Activated naive CD4-positive, alpha-beta T cell treated with anti-CD3 and anti-CD28 coated beads for 36 hours (primary cell): ENCODE measurements at places on chromosomes 12 and 14. TPM values are rescaled to one million over a fixed set of nuclear protein-coding genes. Genes with fewer than 3 reads are reported as not detected.

DNA sequence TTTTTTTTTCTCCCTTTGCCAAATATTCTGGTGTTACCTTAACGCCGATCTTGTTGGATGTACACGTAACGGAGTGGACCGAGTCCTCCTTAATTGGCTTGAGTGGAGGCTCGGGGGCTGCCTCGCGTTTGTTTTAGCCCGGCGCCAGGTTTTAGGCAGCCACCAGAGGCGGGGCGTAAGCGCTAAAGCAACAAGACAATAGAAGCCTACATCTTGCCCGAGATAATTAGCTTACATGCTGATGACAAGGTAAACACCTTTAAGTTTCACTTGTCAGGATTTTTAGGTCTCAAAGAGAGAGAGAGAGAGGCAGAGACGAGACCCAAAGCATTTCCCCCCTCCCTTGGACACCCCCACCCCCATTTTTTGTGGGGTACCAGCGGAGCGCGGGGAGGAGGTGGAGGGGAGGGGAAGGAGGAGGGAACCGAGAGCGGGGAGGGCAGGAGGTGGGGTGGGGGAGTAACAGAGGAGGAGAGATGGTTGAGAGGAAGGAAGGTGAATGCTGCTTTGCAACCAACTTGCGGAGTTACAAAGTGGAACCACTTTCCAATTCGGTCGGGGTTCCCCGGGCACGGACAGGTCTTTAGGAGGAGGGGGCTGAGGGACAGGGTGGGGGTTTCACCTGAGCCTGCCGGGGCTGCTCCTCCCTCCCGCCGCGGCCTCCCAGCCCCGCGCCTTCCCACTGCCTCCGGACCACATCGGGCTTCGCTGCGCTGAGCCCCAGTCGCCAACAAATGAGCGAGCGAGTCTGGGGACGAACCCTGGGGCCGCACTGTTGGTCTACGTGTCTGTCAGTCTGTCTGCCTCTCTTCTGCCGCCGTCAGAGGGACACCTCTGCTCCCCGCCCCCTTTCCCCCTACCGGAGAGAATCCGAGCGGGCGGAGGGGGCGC lies at the start of gene NKX2-1:
Gene NKX2-1 (minus strand): TSS at position 802 of the 891 bp plus-strand sequence. CDS start 103 bp downstream, at position 699.
- no peak for DNase-seq

- DNase-seq, result no peak
Measured at GRCh38 chr14:59543873-59544272, 32.7 kb downstream of the CCDC175 start.

DNA sequence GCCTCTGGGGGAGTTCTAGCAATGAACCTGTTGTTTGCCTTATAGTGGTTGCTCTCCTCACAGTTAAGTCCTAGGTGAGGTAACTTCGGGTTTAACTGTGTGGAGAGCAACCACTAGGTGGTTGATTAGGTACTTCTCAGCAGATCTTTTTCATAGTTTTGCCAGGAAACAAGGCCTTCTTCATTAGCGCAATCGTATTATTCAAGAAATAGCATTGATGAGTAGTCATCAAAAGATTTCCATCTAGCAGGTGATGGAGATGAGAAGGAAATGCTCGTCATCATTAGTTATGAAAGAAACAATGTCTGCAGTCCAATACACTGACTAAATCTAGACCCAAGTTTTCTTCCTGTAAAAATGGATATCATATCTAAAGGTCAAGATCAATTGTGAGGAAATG lies 923.3 kb downstream of the AACS start:
- DNase-seq, result no peak

DNA sequence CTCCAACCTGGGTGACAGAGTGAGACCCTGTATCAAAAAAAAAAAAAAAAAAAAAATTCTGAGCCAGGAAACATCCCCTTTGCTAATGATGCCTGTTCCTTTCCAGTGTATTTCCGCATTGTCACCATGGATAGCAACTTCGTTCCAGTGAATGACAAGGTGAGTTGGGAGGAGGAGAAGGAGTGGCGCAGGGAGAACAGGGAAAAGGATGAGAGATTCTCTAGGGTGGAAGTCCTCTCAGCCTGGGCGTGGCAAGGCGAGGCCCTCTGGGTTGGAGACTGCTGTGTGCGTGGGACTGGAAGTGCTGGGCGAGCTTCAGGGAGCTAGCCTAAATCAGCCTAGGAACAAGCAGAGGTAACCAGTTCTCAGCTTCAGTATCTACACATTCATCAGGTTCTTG lies 7.2 kb downstream of the A2ML1 start:
- no peak for DNase-seq

GRCh38 chr14:31965735-31966598 lies 111.1 kb upstream of the ARHGAP5 start:
- no peak for DNase-seq

DNA sequence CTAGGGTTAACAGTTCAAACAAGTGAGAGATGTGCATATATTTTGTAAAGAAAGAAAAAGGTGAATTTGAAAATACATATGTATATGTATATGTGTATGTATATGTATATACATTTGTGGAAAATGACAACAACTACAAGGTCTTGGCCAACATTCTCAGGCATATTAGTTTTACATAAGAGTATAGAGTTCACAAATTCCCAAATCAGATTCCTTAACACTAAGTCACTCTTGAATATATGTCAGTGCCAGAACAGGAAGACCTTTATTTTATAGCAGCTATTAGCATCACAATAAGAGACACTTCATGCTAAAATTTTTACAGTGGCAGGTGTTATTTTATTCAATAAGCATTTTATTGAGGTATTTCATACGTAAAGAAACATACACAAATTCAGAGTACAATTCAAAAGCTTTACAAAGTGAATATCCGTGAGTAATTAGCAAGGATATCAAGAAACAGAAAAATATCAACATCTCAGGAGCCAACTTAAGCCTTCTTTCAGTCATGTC lies 179.7 kb downstream of the SLC6A15 start:
- no peak for DNase-seq

Gene G2E3
- 28.6 TPM for total RNA-seq

DNA sequence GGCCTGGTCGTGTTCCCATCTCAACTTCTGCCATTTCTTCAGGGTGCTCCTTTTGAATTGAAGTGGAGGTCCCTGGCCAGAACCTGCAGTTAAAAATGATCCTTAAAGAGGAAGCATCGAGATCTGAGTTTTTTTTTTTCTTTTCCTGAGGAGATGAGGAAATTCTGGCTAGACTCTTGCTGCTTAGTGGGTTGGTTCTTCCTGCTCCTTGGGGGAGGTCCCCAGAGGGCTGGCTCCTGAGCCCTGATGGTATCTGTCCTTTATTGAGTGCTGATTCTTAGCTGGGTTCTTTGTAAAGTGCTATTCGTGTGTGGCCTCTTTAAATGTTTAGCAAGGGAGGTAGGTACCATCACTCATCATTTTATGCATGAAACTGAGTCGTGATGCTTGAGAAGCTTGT lies 11.7 kb downstream of the PELI2 start:
- DNase-seq, result no peak

GRCh38 chr12:789852-790563 lies 37.6 kb downstream of the WNK1 start:
- no peak for DNase-seq

DNA sequence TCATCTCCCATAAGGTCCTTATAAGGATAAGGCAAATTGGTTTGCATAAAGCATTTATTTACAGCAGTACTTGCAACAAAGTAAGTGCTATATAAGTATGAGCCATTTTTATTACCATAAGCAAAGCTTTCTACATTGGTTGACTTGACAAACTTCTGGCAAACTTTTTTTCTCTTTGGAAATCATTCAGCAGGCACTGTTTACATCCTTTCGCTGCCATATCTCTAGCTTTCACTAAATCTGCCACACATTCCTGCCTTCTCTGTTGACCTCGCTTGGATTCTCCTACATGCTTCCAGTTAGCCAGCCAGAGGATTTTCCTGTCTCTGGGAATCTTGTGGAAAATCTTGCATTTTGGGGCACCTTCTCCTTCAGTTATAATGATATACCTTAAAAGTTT lies 21.8 kb upstream of the HDAC7 start:
- DNase-seq, result no peak

DNA sequence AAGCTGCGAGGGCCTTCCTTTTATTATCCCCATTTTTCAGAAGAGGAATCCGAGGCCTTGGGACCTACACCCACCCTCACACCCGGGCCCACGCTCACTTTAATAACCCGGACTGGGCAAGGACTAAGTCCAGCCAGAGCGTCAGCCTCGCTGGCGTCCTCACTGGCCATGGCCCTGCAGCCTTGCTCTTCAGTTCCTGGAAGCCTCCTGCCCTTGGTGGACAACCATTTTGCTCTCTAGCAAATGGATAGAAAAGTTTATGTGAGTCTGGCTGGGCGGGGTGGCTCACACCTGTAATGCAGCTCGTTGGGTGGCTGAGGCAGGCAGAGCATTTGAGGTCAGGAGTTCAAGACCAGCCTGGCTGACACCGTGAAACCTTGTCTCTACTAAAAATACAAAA lies 9.8 kb downstream of the RTL1 start:
- DNase-seq, result no peak

Gene ZNF705A
- total RNA-seq, result not detected

- no peak for DNase-seq
Measured at GRCh38 chr14:102545461-102546265, 36.1 kb upstream of the ANKRD9 start.
